ENCODE measurements at places on chromosomes 3 and 15.
A peak's percentile ranks its signal among the peaks of the same experiment; 100 is the strongest.

GRCh38 chr3:47664519-47664918 is 85.9 kb upstream of the CSPG5 start:
- DNase-seq: no peak

DNA sequence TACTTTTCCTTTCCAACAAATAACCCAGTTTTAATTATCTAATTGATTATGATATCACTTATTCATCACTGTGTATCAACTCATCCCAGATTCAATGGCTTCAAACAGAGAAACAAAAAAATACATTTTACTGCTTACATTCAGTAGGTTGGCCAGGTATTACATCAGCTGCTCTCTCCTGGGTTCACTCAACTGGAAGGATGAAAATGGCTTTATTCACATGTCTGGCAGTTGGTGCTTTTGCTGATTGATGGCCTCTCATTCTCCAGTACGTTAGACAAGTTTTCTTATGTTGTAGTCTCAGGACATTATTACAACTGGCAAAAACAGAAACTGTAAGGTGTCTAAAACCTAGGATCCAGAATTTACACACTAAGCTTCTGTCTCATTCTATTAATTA is 811.0 kb upstream of the ALCAM start:
- no peak for DNase-seq

- peak; percentile 19 for DNase-seq
Measured at GRCh38 chr15:31489801-31490646, 163.4 kb downstream of the KLF13 start.

GRCh38 chr3:16802389-16802788 is 82.4 kb upstream of the PLCL2 start:
- no peak for DNase-seq

DNA sequence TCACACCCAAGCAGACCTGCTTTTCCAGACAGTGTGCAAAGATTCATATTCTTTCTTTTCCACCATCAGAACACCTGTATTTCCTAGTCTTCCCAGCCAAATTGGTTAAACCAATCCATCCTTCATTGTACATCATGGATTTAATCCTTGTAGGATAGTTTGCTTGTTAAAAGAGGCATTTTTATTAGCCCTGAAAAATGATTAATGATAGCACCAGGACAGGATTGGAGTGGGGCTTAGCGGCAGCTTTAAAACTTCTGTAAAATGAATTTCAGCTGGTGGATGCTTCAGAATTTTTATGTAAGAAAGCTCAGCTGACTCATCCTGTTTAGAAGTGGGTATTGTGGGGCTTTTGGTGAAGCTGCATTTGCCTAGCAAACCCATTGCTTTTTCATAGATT is 36.1 kb upstream of the ARHGEF26 start:
- DNase-seq: no peak

All from NCI-H1105 treated with DMSO at 0.1 percent for 48 hours (cell line).